ENCODE measurements at places on chromosomes 11 and 22.
A peak's percentile ranks its signal among the peaks of the same experiment; 100 is the strongest.

DNA sequence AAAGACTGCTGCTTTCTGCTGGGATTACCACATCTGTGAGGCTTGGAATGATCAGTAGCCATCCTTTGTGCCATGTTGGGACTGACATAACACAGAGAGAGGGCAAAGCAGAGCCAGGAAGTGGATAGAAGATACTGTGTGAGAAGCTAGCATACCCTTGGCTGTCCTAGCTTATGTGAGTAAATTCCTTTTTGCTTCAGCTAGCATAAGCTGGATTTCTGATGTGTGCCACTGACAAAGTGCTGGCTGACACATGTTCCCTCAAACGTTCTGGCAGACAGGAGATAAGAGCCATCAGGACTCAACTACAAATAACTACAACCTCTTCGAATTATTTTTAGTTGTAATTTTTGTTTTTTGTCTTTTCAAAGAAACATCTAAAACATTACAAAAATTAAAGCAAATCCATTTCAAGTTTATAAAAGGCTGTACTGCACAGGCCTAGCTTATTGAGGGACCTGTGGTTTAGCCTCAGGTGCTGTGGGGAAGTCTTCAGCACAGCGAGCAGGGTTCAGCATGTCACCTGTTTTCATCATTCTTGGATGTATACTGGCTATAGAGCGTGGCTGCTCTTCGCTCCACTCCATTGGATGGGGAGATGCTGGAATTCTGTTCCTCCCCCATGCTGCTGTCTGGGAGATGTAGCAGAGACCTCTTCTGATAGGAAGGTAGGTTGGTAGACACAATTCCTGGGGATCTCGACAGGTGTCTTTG, 120.9 kb downstream of the SWAP70 start:
- DNase-seq = no peak

DNA sequence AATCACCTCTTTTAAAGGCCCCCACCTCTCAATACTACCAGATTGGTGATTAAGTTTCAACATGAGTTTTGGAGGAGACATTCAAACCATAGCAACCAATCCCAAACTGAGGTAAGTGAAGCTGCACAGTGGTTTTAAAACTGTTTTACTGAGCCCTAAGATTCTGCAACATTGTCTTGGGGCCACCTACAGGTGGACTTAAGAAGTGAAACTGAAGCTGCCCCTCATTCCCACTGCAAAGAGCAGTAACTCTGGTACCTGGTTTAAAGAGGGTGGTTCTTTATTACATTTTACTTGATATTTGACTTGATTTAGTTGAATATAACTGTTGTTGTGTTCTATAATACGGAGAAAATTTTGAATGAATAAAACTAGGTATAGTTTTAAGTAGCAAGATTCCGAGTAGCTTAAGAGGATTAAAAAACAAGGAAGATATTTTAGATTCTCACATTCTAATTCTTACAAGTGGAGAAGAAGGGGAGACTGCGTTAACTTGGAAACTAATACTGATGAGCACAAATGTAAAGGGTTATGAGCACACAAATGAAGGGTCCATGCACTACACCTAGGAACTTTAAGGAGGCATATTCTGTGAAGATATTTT, 26.7 kb downstream of the SYT9 start:
- no peak for DNase-seq

DNA sequence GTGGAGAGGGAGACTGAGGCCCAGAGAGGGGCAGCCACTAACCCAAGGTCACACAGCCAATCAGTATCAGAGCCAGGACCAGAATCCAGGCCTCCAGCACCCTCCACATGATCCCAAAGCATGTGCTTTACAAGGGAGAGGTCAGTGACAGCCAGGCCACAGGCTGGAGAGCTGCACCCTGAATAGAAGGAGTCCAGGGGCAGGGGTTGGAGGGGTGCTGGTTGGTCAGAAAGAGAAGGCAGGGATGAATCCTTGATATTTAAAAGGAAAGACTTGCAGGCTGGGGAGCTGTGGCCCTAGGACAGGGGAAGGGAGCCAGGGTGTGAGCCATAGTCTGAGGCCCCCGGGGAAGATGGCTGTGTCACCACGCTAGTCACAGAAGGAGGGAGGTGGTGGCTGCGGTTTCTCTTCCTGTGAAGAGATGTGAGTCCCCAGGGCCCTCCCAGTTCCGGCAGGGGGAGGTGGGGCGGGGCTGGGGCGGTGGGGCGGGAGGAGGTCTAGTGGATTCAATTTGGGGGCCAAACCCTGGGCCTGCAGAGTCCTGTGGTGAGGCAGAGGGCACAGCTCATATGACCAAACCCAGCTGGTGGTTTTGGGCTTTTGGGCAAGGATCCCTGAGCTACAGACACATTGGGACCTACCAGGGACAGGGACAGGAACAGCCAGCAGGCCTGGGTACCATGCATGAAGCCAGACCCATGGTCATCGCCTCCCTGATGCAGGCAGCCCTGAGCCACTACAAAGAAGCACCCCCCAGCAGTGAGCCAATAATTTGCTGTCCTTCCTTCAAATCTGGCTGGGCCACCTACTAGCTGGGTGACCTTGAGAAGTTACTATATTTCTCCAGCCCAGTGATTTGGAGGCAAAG, 14.0 kb downstream of the RAC2 start:
- DNase-seq = no peak

DNA sequence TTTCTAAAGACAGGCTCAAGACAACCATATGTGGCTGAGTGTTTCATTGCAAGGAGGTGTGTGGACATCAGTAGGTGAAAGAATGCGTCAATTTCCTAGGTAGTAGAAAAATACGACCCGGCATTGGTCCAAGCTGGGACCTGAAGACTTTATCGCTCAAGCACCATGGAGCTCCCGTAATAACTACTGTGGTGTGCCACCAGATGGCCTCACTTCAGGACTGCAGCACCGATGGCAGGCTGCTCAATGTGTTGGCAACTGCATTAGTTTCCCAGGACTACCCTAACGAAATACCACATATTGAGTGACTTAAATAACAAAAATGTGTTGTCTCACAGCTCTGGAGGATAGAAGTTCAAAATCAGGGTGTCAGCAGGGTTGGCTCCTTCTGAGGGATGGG, 72.4 kb upstream of the FAT3 start:
- no peak for DNase-seq

- no peak for DNase-seq
Observed at GRCh38 chr11:36354221-36355003, 58.3 kb downstream of the PRR5L start.

- no peak for DNase-seq
Observed at GRCh38 chr11:46181843-46182424, 60.7 kb upstream of the PHF21A start.

GRCh38 chr11:86769219-86769618, 31.1 kb upstream of the PRSS23 start:
- DNase-seq = no peak

DNA sequence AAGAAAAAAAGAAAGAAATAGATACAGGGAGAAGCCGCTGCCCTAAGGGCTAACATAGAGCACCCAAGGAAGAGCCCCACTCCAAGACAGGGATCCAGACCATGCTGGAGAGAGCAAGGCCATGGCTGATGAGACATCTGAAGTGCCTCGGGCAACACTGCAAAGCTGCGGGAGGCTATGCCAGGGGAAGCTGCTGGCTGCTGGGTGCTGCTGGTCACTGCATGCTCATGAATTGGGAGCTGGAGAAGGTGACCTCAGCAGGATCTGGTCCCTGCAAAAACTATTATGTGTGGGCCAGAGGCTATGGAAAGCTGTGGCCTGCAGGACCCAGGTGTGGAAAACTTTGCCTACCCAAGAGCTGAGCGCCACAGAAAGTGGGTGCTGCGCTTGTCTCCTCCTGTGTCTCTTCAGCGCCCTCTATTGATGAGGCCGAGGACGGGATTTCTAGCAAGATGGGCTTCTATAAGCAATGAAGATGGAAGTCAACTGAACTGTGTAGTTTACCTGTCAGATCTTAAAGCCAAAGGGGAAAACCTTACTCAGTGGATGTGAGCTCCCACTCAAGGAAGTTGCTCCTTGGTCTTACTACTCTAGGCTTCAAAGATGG, 17.3 kb upstream of the SLC29A2 start:
- peak; percentile 5 for DNase-seq

DNA sequence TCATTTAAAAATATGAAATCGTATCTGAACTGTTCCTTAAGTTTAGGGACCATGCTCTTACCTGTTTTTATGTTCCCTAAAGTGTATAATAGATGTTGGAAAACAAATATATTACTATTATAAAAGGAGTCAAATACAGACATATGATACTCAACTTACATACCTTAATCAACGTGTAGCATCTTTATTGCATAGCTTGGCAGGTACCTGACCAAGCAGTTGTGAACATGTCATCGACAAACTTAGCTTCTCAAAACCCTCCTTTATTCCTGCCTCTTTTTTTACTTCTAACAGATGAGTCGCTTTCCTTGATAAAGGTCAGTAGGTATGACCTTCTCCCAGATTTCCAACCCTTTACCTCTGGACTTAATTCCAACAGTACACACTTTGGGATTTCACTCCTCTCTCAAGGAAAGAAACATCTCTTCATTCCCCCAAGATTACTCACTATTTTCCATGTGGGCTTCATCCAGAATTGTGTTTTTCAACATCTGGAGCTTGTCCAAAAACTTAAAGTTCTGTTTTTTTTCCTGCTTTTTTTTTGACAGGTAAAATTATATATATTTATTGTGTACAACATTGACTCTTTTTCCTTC, 11.9 kb downstream of the HIPK3 start:
- no peak for DNase-seq

GRCh38 chr22:29690476-29690875, 29.3 kb upstream of the CABP7 start:
- peak; percentile 47 for DNase-seq

DNA sequence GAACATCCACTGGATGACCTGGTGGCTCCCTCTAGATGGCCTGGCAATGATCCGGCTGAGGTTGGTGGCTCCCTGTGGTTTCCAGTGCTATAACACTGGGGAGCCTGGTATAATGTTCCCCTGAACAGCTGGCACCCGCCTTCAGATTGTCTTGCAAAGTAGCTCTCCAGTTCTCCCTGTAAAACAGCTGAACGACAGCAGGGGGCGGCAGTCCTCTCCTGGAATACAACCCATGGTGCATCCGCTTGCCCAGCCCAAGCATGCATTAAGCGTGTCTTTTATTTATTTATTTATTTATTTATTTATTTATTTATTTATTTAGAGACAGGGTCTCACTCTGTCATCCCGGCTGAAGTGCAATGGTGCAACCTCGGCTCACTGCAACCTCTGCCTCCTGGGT, 258.9 kb downstream of the BUD13 start:
- DNase-seq = no peak

GRCh38 chr22:44964722-44965078, 45.1 kb downstream of the PHF21B start:
- DNase-seq = no peak

GRCh38 chr11:67099831-67100324, 19.2 kb upstream of the KDM2A start:
- no peak for DNase-seq

DNA sequence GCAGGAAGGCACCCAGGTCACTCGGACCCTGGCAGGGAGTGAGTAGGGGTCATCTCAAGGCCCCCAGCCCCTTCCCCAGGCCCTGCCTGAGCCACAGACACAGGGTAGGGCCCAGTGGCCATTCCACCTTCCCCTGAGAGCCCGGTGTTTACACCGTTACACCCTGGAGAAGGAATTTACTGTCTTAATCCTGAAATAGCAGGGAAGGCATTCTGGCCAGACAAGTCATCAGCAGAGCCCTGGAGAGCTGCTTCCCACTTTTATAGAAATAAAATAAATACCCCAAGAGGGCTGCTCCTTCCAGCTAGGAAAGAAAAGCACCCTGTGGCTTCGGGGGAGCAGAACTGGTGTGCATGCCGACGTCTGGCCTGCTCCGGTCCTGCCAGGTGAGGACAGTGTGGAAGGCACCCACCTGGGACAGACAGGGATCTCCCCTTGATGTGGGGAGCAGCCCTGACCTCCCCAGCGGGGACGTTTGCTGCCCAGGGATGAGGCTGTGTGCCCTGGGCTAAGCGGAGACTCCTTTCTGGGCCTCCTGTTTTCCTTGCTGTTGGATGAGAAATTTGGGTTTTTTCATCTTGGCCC, 180.0 kb downstream of the MN1 start:
- DNase-seq = no peak

DNA sequence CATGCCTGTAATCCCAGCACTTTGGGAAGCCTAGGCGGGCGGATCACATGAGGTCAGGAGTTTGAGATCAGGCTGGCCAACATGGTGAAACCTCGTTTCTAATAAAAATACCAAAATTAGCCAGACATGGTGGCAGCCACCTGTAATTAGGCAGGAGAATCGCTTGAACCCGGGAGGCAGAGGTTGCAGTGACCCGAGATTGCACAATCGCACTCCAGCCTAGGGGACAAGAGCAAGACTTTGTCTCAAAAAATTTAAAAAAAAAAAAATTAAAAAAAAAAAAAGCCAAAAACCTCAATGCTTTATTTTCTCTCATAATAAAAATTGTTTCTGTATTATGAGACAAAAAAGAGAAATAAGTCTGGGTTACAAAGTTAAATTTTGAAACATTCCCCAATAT, 54.2 kb downstream of the RDX start:
- no peak for DNase-seq

- DNase-seq = no peak
Observed at GRCh38 chr22:20402960-20403778, 9.2 kb downstream of the ZNF74 start.

GRCh38 chr11:112783945-112784322, 177.3 kb upstream of the NCAM1 start:
- no peak for DNase-seq

GRCh38 chr11:35098855-35099254, 40.1 kb upstream of the CD44 start:
- no peak for DNase-seq

- DNase-seq = no peak
Observed at GRCh38 chr22:41968601-41969000, 642 bp upstream of the SEPTIN3 start.

GRCh38 chr22:49883294-49883640, 29.6 kb downstream of the ZBED4 start:
- DNase-seq = no peak

DNA sequence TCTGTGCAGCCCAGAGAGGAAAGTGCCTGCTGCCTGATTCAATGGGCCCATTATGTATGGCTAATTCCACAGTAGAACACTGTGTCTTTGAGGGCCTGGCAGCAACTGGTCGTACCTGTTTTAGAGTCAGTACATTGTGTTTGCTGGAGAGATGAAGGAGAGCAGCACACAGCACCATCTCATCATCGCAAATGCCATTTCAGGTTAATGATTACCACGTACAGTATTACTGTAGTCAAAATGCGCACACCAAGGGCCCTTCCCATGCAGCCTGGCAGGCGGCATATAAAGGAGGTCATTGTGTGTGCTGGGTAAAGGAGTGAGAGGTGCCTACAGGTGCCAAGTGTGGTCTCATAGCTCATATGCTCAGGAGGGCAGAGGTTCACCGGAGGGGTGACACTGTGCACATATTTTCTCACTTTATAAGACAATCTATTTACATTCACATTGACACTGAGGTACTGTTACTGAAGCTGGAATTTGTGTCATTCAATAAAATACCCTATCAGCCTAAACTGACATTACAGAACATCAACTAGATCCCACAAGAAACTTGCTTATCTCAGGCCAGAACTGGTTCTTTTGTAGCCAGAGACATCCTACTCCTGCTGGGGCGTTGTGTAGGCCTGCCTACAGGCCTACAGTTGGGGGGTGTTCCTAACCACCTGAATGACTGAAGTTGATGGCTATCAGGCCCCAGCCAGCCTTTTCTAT, 90.4 kb downstream of the APIP start:
- DNase-seq = no peak

Data from NCI-H524 treated with DMSO at 0.1 percent for 48 hours (cell line).